GM13977 (cell line): ENCODE measurements at places on chromosomes 3 and 15.

DNA sequence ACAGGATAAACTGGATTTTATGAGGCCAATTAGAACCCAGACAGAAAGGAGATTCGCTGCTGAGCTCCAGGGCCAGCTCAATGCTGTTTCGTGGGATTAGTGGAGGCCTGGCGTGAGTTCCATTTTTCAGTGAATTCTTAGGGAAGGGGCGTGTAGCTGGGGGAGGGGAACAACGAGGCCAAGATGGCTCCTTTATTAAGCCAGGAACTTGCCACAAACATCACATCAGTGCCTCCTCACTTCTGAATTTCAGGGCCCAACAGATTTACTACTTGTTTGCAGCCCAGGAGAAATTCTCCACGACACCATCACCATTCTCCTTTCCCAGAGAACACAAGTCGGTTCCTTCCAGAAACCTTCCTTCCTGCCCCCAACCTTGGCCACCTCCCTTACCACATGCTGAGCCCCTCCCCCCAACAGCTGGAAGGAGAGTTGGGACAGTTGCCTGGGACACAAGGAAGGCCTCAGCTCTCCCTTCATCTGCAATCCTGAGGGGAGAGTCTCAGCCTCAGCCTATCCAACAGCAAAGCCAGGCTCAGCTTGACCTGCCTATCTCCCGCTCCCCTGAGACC lies 5.8 kb downstream of the IGDCC4 start:
- no peak for DNase-seq

GRCh38 chr15:51576911-51577500 lies 45.6 kb downstream of the DMXL2 start:
- no peak for DNase-seq

DNA sequence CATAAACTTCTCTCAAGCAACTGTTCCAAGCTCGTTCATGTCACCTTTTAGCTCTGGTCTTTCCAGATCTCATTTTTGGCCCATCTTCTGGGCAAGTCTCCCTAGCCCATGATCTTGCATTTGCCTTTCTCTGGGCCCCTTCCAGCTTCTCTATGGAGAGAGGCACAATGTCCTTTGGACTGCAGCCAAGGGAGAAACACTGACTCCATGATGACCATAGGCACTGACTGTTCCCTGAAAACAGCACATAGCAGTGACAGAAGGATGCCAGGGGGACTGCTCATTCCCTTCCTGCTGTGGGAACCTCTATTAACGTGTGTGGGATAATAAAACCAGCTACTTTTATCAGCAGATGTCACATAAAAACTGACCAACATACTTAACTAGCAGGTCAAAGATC lies 60.3 kb downstream of the STRIT1 start:
- DNase-seq, result no peak

DNA sequence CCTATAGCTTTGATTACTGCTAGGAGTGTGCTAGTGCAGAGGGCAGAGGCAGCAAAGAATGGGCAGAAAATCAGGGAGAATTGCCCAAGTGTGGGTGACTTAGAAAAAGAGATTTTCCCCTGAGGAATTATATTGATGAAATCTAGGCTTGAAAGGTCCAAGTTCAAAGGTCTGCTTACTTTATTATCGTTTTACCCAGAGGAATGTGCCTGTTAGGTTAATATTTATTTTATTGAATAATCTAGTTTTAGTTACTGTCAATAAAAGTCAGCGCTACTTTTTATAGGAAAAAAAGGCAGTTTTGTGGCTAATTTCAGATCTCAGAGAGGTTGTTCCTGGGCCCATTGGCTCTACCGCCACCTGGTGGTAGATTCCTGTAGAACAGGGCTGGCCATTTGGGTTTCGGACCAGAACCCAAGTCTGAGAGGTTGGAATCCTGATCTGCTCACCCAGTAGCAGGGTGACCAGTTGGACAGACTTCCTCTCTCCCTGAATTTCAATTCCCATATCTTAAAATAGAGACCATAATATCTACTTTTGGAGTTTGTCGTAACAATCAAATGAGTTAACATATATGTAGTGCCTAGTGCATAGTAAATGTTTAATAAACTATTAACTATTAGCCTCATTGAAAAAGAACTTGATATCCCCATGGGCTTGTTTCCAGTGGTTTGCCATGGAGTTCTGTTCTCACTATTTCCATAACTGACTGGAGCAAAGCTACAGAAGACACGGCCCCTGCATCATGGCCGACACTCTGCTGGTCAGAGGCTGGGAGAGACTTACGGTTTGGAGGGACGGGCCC lies 62.7 kb upstream of the ZNF148 start:
- DNase-seq, result peak; percentile 40

DNA sequence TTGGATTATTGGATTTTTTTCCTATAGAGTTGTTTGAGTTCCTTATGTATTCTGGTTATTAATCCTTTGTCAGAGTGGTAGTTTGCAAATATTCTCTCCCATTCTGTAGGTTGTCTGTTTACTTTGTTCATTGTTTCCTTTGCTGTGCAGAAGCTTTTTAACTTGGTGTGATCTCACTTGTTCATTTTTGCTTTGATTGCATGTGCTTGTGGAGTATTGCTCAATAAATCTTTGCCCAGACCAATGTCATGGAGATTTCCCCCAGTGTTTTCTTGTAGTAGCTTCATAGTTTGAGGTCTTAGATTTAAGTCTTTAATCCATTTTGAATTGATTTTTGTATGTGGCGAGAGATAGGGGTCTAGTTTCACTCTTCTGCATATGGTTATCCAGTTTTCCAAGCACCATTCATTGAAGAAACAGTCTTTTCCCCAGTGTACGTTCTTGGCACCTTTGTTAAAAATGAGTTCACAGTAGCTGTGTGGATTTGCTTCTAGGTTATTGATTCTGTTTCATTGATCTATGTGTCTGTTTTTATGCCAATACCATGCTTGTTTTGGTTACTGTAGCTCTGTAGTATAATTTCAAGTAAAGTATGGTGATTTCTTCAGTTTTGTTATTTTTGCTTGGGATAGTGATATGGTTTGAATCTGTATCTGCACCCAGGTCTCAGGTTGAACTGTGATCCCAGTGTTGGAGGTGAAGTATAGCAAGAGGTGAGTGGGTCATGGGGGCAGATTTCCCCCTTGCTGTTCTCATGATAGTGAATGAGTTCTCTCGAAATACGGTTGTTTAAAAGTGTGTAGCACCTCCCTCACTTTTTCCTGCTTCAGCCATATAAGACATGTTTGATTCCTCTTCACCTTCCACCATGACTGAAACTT lies 46.1 kb upstream of the TNFSF10 start:
- DNase-seq, result no peak

- no peak for DNase-seq
Measured at GRCh38 chr3:66236281-66236680, 15.5 kb downstream of the SLC25A26 start.

- peak; percentile 55 for DNase-seq
Measured at GRCh38 chr3:42025370-42026138, 63.7 kb upstream of the ULK4 start.

DNA sequence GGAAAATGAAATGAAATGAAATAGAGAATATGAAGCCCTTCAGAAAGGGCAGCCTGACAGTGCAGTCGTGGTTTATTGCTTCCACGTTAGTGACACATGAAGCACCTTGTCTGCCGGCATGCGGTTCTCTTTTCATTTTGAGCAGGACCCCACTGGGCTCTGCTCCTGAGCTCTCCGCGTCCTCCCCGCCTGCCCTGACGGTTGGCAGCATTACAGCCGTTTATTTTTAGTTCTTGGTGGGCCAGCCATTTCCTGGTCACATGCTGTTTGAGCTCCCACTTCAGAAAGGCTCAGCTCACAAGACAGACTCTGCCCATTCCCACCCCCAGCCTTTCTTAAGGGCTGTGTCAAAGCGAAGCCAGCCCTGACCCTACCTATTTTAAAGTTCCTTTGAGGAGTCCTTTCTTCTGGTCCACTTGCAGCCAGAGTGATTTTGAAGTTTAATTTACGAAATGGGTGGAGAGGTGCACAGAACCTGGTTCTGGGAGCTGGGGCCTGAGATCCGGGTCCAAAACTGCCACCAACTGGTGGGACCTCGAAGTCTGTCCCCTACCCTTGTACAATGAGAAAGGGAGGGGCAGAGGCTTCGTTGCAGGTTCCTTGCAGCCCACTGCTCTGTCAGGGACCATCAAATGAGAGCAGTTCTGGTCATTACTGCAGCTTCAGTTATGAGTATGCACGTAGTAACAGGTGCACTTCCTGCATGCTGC lies 60.1 kb downstream of the MGLL start:
- DNase-seq, result peak; percentile 69

DNA sequence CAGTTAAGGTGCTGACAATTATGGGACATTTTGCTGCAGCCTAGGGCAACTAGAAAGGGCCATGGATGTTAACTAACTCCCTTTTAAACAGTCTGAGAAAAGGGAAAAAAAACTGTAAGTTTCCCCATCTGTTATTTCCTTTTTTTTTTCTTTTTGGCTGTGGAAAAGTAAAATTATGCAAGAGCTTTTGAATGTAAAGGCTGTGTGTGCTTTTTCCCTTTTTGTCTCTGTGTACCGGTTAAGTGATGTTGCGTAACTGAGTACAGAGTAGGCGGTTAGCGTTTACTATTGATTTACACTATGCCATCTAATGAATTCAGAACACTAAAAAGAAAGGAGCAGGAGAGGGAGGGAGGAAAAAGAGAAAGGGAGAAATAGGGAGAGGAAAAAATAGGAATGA lies 403.6 kb downstream of the TIGIT start:
- no peak for DNase-seq

DNA sequence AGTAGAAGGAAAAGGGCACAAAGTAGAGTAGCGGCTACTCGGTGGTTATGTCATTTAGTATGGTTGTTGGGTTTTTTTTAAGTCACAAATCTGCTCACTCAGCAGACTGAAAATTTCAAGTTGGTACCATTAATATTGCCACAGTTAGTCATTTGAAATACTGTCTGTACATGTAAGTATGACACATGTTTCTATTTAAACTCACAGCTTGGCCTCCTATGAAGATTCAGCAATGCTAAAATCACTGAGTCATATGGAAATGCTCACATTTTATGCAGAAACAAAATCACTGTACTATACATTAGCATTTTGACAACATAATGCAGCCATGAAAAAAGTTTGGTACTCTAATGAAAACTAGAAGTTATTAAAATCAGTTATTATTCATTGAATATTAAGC lies 571.9 kb downstream of the TAFA4 start:
- DNase-seq, result no peak

DNA sequence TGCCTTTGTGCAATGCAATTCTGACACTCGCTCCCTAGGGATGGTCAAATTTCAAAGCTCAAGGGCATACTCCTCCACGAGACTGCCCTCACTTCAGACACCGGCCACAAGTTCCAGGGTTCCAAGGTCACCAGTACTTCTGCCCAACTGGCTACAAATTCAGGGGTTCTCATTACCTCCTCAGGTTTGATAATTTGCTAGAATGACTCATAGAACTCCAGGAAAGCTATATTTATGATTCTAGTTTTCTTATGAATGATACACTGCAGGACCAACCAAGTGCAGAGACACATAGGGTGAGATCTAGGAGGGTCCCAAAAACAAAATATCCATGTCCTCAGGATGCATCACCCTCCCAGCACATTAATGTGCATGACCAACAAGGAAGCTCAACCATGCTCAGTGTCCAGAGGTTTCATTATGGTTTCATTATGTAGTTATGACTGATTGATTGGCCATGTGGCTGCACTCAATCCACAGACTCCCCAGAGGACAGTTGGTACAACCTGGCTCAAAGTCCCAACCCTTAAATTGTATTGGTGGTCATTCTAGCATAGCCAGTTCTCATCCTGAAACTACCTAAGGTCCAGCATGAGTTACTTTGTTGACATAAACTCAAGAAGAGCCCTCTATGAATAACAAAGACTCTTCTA lies 170.4 kb upstream of the LRRN1 start:
- no peak for DNase-seq

DNA sequence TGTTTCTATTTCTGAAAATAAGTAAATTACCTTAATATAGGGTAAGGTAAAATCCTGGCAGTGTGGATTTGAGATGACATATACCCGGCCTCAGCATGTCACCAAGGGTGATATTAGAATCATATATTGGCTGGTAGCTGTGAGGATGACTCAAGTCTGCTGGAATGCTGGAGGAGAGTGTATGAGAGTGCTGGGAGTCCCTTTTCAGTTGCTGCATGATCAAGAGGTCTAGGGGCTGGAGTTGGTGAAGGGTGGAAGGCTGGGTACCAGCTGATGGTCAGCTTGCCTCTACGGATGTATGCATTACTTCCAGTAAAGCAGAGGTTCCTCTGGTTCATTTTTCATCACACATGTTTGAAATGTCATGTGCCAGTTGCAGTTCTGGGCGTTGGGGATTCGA lies 40.6 kb downstream of the SLC25A26 start:
- DNase-seq, result no peak

DNA sequence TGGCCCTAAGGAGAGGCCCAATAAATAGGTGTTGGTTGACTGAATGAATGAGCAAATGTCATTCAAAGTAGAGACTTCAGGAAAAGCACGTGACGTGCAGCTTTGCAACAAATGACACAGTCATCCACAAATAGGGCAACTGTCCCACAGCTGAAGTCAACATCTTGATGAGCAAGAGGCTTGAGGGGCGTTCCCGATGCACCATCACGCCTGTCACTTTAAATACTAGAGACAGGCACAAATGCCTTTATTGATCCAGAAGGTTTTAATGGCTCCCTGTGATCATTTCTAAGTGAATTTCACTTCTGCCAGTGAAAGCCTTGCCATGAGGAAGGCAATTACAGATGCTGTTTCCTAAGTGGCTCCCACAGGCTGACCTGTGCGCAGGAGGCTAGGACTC lies 43.6 kb downstream of the ABTB1 start:
- DNase-seq, result no peak

DNA sequence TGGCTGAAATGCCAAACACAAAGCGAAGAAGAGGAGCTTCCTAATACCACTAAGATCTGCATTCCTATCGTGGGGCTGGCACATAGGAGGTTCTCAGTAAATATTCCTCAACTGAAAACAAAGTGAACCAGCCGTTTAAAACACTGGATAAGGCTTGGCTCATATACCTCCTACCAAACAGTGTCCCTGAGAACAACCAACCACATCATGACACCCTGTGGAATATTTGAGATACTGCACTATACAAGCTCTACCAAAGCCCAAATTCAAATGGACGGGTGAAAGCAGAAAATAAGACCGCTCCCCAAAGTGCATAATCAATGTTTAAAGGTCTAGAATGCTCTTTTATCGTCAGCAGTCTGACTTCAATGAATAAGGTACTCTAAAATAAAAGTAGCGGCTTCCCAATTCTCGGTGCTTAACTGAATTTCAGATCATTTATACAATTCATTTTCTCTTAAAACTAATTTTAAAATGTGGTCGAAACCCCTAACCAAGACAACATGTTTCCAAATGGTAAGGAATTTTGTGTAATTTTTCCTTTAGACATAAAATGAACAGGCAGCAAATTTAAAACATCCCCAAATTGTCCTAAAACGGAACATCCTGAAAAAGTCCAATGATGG lies 425.8 kb downstream of the ERC2 start:
- DNase-seq, result no peak

GRCh38 chr3:184164648-184165330 lies 9.6 kb downstream of the DVL3 start:
- no peak for DNase-seq

- DNase-seq, result no peak
Measured at GRCh38 chr3:196016485-196016884, 65.4 kb downstream of the TFRC start.
